ENCODE measurements at places on chromosomes 12 and 14.
A peak's percentile ranks its signal among the peaks of the same experiment; 100 is the strongest.

GRCh38 chr12:39240587-39240986, 202.3 kb downstream of the KIF21A start:
- no peak for DNase-seq
- H3K27me3 ChIP-seq: no peaks in the 10 kb centered on the region
- H3K4me1 ChIP-seq: no peaks in the 10 kb centered on the region
- H3K36me3 ChIP-seq: no peaks in the 10 kb centered on the region
- H3K27ac ChIP-seq: no peak overlapping the region

- no peaks in the 10 kb centered on the region for H3K27me3 ChIP-seq
- H3K4me3 ChIP-seq: no peak overlapping the region
- no peak for DNase-seq
- no peak overlapping the region for H3K27ac ChIP-seq
- H3K4me1 ChIP-seq: no peaks in the 10 kb centered on the region
Observed at GRCh38 chr14:104717646-104718045, 6.4 kb upstream of the ADSS1 start.

DNA sequence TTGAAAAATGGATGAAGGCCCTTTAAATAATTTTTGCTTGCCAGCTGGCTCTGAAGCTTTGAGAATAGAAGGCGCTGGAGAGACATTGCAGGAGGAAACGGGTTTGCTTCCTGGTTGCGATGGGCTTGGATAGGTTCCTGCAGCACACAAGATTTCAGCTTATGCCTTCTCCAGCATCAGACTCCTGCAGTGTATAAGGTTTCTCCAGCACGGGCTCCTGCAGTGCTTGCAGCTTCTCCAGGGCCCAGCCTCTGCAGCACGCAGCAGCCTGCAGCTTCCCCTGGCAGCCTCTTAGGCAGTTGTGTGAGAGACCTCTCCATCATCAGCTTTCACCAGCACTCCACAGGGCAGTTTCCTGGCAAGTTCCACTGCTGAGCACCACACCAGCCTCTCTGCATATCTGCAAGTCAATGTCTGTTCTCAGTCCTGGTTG, 78.7 kb upstream of the ZDHHC17 start:
- no peak overlapping the region for H3K27ac ChIP-seq
- H3K36me3 ChIP-seq: no peaks in the 10 kb centered on the region
- no peak for DNase-seq
- peaks cover 4% of the 10 kb centered on the region for H3K27me3 ChIP-seq

- no peak for DNase-seq
- H3K4me3 ChIP-seq: no peak overlapping the region
- peaks cover 15% of the 10 kb centered on the region for H3K27me3 ChIP-seq
- H3K4me1 ChIP-seq: peaks cover 8% of the 10 kb centered on the region
- H3K27ac ChIP-seq: no peak overlapping the region
Observed at GRCh38 chr12:22340143-22340542, 5.6 kb upstream of the ST8SIA1 start.

DNA sequence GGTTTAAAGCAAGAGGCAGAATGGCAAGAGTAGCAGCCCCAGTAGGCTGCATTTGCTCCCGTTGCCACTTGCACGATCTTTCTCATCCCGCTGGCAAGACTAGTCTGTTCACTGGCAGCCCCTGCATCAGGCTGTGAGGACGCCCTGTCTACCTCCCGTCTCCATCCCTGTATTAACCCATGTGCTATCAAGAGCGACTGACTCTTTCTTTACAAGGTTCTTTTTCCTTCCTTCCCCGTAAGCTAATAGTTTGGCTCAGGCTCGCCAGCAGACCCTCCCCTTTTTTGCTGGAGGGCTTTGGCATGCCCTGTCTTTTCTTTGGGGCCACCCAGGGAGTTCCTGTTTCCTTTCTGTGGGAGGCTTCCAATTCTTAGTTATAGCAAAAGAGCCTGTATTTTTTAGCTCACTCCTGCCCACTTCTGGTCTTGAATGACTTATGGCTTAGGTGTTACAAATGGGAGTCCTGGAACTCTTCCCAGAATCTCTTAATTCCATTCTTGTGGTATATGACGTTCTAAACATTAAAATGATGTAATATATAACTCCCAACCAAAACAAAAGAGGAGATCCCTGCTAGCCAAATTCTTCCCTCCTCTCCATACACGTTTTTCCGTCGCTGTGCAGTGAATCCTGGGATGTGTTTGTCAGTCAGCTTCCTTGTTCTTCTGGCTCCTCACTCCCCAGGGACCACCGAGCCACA, 149.0 kb downstream of the PRKCH start:
- no peaks in the 10 kb centered on the region for H3K27me3 ChIP-seq
- peak overlapping the region; percentile 95 for H3K27ac ChIP-seq
- H3K4me3 ChIP-seq: peak overlapping the region; percentile 1
- no peak for DNase-seq
- H3K4me1 ChIP-seq: peaks cover 77% of the 10 kb centered on the region

GRCh38 chr14:69204753-69205152, 13.5 kb downstream of the EXD2 start:
- H3K4me1 ChIP-seq: no peaks in the 10 kb centered on the region
- no peak overlapping the region for H3K27ac ChIP-seq
- H3K4me3 ChIP-seq: no peak overlapping the region

- no peaks in the 10 kb centered on the region for H3K27me3 ChIP-seq
- H3K36me3 ChIP-seq: no peaks in the 10 kb centered on the region
- DNase-seq: no peak
- H3K4me3 ChIP-seq: no peak overlapping the region
Observed at GRCh38 chr12:84585776-84586395, 326.7 kb downstream of the SLC6A15 start.

DNA sequence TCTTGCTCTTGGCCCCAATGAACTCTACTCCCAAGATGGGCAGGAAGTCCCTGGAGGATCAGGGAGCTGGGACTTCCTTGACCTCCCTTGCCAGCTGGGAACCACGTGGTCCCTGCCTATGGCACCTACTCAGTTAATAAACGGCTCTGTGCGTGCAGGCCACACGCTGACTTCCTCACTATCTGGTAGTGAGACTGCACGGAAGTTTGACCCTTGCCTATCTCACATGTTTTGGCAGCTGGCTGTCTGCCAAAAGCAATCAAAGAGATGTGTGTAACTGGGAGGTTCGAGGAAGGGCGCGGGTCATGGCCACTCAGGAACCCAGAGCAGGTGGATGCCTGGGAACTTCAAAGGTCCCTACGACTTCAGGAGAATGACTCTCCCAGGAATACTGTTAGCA, 57.9 kb downstream of the RFLNA start:
- peak overlapping the region; percentile 71 for H3K27ac ChIP-seq
- H3K4me1 ChIP-seq: no peaks in the 10 kb centered on the region
- no peak for DNase-seq
- H3K36me3 ChIP-seq: peaks cover 18% of the 10 kb centered on the region
- no peaks in the 10 kb centered on the region for H3K27me3 ChIP-seq

DNA sequence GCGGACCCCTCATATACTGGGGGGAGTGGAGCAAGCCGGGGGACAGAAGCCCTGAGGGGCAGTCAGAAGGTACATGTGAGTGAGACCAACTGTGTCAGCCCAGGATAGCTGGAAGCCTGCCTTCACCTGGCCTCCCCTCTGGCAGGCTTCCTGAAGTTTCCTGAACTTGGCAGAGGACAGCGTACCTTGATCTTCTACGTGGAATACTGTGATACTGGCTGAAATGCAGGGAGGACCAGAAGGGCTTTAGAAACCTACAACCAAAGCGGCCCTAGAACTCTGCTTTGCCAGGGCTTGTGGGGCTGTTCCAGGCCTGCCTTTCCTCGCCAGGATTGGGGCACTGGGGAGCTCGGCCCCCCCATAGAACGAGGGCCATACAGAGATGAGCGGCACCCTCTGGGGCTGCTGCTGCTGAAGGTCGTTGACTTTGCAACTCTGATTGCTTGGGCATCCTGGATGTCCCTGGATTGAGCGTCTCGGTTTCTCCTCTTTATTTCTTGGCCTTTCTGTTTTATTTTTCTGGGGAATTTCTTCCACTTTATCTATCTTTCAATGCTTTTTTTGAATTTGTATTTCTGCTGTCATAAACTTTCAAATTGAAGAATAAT, 66.5 kb downstream of the SLC25A47 start:
- H3K27ac ChIP-seq: no peak overlapping the region
- H3K27me3 ChIP-seq: no peaks in the 10 kb centered on the region

GRCh38 chr12:56061982-56062381, 18.0 kb upstream of the ERBB3 start:
- H3K4me1 ChIP-seq: peaks cover 2% of the 10 kb centered on the region
- H3K36me3 ChIP-seq: no peaks in the 10 kb centered on the region
- H3K27me3 ChIP-seq: peaks cover 35% of the 10 kb centered on the region
- no peak overlapping the region for H3K27ac ChIP-seq
- no peak overlapping the region for H3K4me3 ChIP-seq

GRCh38 chr14:93146119-93146518, 30.4 kb upstream of the ITPK1 start:
- H3K27me3 ChIP-seq: peaks cover 8% of the 10 kb centered on the region
- DNase-seq: no peak
- peaks cover 13% of the 10 kb centered on the region for H3K4me1 ChIP-seq
- no peaks in the 10 kb centered on the region for H3K36me3 ChIP-seq

GRCh38 chr12:53076461-53076860, 2.7 kb downstream of the SPRYD3 start:
- no peak overlapping the region for H3K4me3 ChIP-seq
- H3K27me3 ChIP-seq: no peaks in the 10 kb centered on the region
- no peak for DNase-seq

DNA sequence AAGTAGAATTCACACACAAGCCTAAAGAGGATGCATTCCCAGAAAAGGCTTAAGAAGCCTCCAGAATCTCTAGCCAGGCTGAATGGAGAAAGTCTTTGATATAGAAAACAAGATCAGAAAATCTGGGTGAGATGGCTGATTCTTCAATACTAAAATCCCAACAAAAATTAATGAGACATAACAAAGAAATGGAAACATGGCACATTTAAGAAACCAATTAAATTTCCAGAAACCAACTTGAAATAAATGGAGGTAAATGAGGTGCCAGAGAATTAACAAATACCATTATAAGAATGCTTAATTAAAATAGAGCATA, 51.9 kb downstream of the CPSF6 start:
- no peak overlapping the region for H3K4me3 ChIP-seq
- peaks cover 2% of the 10 kb centered on the region for H3K36me3 ChIP-seq
- peaks cover 5% of the 10 kb centered on the region for H3K4me1 ChIP-seq

GRCh38 chr12:131896080-131896810, 1.8 kb downstream of the ULK1 start:
- no peaks in the 10 kb centered on the region for H3K27me3 ChIP-seq
- peak; percentile 79 for DNase-seq
- H3K27ac ChIP-seq: peak overlapping the region; percentile 86
- H3K4me3 ChIP-seq: peak overlapping the region; percentile 85
- peaks cover 2% of the 10 kb centered on the region for H3K36me3 ChIP-seq
- peaks cover 23% of the 10 kb centered on the region for H3K4me1 ChIP-seq

- H3K27me3 ChIP-seq: no peaks in the 10 kb centered on the region
- no peaks in the 10 kb centered on the region for H3K4me1 ChIP-seq
- H3K4me3 ChIP-seq: no peak overlapping the region
- H3K36me3 ChIP-seq: no peaks in the 10 kb centered on the region
Observed at GRCh38 chr12:32181498-32182175, 75.0 kb downstream of the BICD1 start.

DNA sequence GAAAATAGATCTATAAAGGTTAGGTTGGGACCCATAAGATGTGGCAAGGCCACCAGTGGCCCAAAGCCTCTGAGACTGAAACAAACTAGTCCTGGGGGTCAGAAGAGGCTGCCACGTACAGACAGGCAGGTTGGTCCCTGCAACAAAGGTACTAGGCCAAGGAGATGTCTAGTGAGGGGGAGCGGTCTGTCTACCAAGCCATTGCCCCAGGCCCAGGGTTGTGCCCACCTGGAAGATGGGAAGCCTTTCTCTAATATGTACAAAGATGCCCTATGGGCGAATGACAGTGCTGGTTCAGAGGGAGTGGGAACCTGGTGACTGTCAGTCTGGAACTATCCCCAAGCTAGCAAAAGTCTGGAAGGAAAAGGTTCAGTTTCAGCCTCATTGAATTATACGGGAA, 233.2 kb downstream of the RBM19 start:
- H3K36me3 ChIP-seq: no peaks in the 10 kb centered on the region
- H3K4me3 ChIP-seq: no peak overlapping the region
- no peaks in the 10 kb centered on the region for H3K4me1 ChIP-seq
- peaks cover 21% of the 10 kb centered on the region for H3K27me3 ChIP-seq

DNA sequence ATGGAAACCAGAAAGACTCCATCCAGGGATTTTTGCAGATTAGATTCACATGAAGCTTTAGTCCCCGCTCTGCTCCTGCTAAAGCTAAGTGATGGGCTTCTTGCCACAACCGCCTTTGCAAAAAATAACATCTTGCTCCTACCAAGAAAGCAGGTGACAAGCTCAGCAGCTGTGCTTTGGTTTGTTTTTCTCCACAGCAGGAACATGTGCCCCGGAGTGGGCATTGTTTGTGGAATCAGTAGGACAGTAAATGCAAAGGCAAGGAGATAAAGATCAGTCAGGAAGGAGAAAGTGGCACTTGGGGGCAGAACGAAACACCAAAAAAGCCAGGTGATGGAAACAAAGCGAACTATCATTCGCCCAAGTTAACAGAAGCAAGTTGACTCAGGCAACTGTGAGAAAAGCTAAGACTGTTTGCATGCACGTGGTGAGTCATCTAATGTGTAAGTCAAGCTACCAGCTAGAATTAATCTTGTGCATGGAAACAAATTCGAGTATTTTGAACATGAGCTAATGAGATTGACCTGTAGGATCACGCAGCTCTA, 165.5 kb upstream of the PLXNC1 start:
- H3K36me3 ChIP-seq: peaks cover 9% of the 10 kb centered on the region
- H3K4me3 ChIP-seq: no peak overlapping the region
- DNase-seq: peak; percentile 35
- peaks cover 43% of the 10 kb centered on the region for H3K4me1 ChIP-seq
- peak overlapping the region; percentile 19 for H3K27ac ChIP-seq
- H3K27me3 ChIP-seq: peaks cover 6% of the 10 kb centered on the region

- H3K36me3 ChIP-seq: peaks cover 32% of the 10 kb centered on the region
- H3K27me3 ChIP-seq: peaks cover 27% of the 10 kb centered on the region
- peak within 1 kb of the TSS; percentile 91 for H3K4me3 ChIP-seq
- peaks cover 64% of the 10 kb centered on the region for H3K4me1 ChIP-seq
Observed at GRCh38 chr14:67487937-67488893, at the start of gene TMEM229B. TMEM229B (minus strand) TSS chr14:67488721; CDS start chr14:67473923, 14,798 bp downstream.

DNA sequence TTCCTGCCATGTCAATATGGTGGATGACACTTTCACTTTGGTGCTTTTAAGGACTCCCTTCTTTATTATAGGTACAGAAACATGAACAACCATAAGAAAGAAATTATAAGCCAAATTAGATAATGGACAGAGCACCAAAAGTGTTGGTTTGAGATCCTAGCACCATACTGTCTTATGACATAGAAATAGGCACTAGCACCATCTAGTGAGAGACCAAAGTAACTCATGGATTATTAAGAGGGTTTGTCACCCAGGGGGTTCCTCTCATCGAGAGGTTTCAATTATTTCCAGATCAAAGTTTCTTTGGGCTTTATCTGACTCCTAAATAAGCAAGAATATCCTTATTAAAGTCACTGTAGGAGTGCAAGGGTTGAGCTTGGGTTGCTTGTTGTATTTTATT, 153.0 kb upstream of the DIO2 start:
- no peaks in the 10 kb centered on the region for H3K4me1 ChIP-seq
- no peaks in the 10 kb centered on the region for H3K27me3 ChIP-seq
- no peak overlapping the region for H3K4me3 ChIP-seq
- H3K36me3 ChIP-seq: no peaks in the 10 kb centered on the region
- no peak for DNase-seq
- H3K27ac ChIP-seq: no peak overlapping the region
